NCI-H1417 treated with DMSO at 0.1 percent for 48 hours (cell line): ENCODE measurements at places on chromosomes 13 and 19.

DNA sequence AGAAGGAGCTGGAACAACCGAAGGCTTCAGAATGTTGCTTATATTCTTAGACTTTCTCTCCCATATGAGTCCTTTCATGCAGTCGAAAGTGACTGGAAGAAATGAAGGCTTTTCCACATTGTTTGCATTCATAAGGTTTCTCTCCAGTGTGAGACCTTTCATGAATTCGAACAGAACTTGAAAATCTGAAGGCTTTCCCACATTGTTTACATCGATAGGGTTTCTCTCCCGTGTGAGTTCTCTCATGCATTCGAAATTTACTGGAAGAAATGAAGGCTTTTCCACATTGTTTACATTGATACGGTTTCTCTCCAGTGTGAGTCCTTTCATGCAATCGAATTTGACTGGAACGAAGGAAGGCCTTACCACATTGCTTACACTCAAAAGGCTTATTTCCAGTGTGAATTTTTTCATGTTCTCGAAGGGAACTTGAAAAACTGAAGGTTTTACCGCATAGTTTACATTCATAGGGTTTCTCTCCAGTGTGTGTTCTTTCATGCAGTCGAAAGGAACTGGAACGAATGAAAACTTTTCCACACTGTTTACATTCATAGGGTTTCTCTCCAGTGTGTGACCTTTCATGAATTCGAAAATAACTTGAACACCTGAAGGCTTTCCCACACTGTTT, 21.5 kb downstream of the ZNF14 start:
- no peak for DNase-seq

GRCh38 chr19:8835446-8835845, 3.3 kb downstream of the MBD3L1 start:
- no peak for DNase-seq

- no peak for DNase-seq
These were observed 822 bp upstream of the PTPRS start for GRCh38 chr19:5341448-5341820.

GRCh38 chr13:27559719-27560118, 60.6 kb downstream of the LNX2 start:
- no peak for DNase-seq

DNA sequence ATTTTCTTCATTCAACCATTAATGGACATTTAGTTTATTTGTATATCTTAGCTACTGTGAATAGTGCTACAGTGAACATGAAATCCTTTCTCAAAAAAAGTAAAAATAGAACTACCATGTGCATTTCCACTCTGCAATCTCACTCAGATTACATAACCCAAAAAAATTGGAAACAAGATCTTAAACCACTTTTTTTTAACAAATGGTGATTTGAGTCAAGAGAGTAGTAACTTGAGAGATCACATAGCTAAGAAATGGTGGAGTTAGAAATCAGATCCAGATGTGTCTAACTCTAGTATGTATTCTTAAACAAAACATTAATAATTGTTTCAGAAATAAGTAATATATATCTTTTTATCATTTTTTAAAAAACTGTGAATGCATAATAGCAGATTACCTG, 318.3 kb upstream of the SGCG start:
- no peak for DNase-seq

DNA sequence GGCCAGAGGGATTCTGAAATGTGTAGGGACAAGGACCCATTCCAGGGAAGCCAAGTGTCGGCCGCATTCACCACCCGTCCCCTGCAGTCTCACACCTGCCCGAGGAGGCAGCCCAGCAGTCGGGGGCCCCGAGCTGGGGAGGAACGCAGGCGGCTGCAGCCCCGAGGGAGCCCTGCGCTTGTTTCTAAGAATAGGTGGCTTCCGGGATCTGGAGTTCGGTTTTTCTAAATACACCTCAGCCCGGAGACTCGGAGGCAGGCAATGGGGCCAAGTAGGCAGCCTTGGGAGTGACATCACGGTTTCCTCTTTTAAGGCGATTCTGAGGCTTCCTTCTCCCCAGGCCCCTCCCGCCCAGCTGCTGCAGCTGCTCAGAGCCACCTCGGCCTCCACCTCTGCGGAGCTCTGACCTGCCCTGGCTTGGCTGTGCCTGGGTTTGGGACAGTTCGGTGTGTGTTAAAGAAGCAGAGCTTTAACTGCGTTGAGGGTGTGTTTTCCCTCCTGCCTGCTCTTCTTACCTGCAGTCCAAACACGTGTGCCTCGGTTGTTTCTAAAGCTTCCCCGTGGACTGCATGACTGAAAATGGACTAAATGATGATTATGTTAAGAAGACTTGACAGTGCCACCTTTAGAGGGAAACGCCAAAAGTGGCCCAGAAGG, 80.5 kb downstream of the COL4A2 start:
- DNase-seq: no peak

- DNase-seq: no peak
These were observed 59.3 kb downstream of the ATP11A start for GRCh38 chr13:112748947-112749735.

DNA sequence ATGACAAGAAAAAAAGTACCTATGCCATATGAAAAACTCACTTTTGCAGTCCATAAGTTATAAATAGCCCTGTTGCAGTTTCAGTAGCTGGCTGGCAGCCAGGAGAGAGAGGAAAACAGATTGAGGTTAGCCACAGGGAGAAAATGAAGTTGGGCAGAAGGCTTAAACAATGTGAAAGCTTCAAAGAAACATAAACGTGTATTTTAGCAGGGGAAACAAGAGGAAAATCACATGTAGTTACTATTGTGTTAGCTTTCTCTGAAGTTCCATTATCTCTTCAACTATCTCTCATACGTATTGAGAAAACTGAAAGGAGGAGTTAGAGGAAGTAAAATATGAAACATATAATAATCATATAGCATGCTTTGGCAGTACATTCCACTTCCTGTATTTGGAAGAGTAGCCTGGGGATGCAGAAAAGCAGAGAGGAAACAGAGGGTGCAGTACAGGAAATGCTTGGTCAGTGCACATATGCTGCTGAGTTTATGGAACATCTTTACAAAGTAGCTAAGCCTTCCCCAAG, 1551.1 kb downstream of the EFNB2 start:
- DNase-seq: no peak

DNA sequence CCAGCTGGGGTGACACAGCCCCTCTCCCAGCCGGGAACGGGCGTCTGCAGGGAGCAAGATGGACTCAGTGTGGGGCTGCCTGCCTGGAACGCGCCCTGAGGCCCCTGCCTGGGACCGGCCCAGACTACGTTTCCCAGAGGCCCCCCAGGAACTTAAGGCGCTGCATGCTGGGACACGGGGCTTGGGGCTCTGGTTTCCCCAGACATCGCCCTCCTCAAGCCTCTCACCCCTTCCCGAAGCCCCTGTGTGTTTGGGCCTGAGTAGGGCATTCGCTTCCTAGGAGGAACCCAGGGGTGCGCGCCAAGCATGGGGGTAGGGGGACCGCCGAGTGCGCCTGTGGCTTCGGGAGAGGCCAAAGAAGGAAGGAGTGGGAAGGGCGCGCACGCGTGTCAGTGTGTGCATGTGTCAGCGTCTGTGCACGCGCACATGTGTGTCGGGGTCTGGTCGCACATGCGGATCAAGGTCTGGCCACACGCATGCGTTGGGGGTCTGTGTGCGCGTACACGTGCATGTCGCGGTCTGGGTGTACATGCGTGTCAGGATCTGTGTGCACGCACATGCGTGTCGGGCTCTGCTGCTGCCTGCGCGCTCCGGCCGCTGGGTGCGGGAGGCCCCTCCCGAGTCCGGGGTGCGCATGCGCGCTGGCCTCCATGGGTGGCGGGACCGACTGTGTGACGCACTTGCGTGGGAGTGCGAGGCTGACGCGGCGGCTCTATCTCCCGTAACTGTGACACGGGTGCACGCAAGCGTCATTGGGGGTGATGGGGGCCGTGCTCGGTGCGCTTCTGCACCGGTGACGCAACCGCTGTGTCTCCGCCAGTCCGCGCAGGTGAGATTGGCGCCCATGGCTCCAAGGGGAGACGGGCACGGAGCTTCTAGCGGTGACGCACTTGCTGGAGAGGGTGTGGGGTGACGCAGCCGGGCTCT, 16.2 kb downstream of the ZNF331 start:
- DNase-seq: no peak

GRCh38 chr19:50835785-50836542, 2.6 kb upstream of the KLK15 start:
- DNase-seq: no peak
